ENCODE measurements at places on chromosomes 5 and 9.

GRCh38 chr5:126309860-126310259 is 113.3 kb upstream of the GRAMD2B start:
- DNase-seq: no peak

GRCh38 chr5:171415115-171415730 is 4.2 kb upstream of the FGF18 start:
- DNase-seq: no peak

- no peak for DNase-seq
Observed at GRCh38 chr9:83066771-83067170, 3.8 kb upstream of the RASEF start.

DNA sequence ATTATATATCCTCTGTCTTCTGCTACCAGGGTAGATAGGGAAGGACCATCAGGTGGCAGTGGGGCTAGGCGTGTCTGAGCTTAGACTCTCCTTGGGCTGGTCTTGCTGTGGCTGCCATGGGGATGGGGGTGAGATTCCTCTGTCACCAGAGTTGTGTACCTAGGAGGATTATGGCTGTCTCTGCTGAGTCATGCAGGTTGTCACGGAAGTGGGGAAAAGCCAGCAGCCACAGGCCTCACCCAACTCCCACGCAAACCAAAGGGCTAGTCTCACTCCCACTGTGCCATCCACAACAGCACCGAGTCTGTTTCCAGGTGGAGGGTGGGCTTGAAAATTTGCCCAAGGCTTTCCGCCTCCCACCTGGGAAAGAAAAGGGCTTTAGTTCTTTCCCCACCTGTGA is 476.1 kb downstream of the CYLC2 start:
- DNase-seq: no peak

DNA sequence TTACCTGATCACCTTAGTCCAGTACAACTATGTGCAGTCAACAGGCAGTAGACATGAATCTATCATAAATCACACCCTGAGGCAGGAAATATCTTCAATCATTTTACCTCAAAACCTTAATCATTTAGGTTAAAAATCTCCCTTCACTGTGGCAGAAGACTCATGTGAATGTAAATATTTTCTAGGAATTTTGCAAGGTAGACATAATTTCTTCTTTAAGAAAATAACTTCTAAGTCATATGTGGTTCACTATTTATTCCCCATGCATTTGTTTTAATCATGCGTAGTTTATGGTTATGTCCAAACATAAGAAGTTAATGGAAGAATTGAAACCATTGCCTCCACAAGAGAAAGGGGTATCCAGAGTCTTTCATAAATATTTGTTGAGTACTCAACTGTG is 97.0 kb downstream of the HMHB1 start:
- DNase-seq: no peak

DNA sequence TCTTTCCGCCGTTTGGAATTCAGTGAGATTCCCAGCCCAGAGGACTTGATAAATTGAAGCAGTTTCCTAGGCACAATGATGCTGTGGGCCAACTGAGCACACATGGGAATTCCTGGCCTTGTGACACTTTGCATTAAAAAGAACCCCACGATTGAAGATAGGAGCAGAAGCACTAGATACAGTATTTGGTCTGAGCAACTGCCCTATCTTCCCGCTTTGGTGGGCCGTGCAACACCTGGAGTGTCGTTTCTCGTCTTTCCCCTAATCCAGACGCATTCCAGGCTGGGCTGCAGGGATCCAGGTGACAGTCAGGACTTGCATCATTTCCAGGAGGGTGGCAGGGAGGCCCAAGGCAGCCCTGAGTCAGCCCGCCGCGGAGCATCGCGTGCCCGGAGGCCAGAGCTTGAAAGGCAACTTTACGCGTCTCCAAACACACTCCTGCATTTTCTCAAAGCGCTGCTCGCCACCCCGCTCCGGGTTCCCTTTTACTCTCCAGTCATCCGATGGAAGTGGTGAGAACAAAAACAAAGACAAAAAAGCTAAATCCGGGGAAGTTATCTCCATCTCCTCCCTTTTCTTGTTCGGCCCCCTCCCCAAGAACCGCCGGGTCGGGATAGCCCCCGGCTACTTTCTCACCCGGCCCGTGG is 753 bp upstream of the STC2 start:
- DNase-seq: peak; percentile 69

DNA sequence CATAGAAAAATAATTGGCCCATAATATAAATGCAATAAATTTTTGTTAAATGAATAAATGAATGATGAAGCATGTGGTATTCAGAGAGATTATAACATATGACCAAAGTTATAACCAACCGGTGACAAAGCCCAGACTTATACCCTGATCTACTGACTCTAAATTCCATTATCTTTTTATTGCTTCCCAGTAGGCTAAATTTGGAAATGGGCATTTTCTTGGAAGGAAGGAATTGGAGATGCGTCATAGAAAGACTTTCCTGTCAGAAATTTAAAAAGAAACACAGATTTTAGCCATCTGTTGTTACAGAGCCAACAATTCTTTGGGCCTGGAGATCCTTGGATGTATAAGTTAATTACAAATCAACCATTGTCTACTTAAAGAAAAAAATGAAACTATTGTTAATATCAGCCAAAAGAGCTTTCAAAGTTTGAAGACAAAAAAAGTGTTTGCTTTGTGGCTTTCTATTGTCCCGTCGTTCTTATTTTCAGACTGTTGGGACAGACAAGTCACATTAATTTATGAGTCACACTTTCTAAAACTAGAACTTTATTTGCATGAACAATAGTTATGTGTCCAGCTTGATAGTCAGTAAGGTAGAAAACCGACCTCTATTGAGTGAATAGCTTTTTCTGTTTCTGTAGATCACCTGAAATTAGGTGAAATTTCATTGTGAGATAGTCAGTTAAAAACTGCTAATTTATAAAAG is 428.7 kb downstream of the GABRG2 start:
- no peak for DNase-seq

DNA sequence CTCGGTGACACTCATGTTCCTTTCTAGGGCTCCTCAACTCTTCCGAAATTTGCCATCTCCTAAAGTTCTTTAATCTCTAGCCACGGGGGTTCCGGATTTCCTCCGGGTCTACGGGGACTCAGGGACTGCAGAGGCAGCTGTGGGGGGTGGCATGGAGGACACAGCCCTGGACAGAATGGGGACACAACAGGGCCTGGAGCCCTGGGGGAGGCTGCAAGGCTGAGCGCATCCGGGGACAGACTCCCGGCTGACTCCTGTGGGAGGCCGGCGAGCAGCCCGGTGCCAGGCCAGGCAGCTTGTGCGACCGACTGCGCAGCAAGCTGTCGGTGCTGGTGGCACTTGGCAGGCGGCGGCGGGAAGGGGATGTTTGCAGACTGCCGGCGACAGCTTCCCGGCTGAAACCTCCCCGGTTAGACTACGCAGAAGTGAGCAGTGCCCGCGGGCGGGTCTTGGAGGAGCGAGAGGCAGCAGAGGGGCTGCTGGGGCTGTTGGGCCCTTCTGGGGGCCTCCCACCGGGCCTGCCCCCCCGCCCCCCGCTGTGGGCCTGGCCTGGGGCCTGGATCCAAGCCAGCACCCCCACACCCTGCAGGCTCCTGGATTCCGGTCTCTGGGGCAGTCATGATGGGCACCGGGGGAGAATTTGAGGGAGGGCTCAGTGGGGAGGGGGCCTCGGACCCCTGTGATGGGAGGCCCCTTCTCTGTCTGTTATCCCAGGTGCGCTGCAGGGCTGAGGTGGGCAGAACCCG is 28.7 kb upstream of the UBAC1 start:
- no peak for DNase-seq

- DNase-seq: no peak
Observed at GRCh38 chr9:82170866-82171265, 182.3 kb downstream of the SPATA31D1 start.

GRCh38 chr5:145585-146323 is 45.5 kb upstream of the LRRC14B start:
- no peak for DNase-seq

DNA sequence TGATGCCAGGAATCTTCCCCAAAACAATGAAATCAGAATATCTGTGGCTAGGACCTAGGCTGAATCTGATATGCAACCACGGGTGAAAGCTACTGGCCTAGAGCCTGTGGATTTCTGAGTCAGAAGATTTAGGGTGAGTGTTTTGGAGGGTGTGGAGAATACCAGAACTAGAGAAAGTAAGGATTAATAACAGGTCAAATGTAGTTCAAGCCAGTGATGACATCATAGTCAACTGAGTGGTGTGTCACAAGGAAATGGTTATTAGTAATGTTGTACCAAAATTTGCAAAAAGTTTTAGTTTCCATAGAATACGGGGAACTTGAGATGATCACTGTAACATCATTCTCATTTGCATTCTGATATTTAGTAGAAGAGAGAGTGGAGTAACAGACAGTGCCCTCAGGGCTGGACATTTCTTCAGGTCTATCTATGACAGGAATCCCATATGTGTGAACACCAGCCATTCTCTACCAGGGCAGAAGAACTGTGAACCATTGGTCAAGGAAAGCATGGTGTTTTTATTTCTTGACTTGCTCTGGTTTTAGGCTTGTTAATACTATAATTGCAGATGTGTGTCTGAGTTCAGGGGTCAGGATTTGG is 3.7 kb downstream of the GALNT12 start:
- peak; percentile 7 for DNase-seq

DNA sequence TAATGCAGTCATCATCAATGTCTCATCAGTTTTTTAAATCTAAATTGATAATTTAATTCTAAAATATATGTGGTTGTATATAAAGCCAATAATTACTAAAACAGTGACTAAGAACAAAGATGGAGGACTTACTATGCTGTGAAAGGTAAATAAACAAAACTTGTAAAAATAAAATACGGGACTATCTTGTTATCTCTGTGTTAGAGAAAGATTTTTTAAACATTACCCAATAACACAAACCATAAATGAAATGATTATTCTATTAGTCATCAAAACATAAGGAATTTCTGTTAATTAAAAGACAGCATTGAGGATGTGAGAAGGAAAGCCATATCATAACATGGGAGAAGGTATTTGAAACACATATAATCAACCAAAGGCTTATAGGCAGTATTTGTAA is 226.2 kb upstream of the SMC2 start:
- DNase-seq: no peak

GRCh38 chr5:84292000-84292642 is 92.6 kb downstream of the EDIL3 start:
- DNase-seq: no peak

DNA sequence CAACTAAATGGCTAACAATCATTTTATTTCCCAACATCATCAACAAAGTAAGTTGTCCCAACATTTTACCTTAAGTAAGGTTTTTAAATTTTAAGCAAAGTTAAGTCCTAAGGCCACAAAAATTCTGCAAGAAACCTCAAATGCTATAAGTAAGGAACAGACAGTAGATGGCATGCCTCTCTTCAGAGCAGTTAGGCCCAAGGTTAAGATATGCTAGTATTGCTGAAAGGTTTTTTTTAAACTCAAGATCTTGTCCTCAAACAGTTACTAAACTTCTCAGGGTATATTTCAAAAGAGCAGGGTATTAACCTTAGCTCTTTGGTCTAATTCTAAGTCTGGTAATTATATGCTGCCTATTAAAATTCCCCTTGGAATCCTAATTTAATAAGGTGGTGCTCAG is 35.1 kb downstream of the PJA2 start:
- DNase-seq: no peak

Data from T1000 (cell line).